ENCODE measurements at places on chromosomes 4 and X.

GRCh38 chr4:138598226-138598625 lies 356.1 kb upstream of the SLC7A11 start:
- DNase-seq = no peak

DNA sequence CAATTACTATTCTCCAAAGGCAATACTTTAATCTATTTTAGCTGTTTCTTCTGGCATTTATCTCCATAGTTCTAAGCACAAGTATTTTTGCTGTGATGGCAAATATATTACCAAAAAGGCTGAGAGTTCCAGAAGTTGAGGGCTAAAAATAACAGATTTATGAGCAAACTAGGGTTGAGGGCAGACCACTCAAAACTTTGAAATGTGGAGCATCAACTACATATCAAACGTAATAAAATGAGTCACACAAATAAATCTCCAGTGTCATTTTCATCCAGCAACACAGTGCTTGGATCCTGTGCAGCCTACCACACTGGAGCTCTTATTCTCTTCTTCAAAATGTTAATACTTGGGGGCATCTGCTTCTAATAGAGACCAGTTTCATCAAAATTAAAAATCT lies 163.9 kb downstream of the HS3ST1 start:
- no peak for DNase-seq

DNA sequence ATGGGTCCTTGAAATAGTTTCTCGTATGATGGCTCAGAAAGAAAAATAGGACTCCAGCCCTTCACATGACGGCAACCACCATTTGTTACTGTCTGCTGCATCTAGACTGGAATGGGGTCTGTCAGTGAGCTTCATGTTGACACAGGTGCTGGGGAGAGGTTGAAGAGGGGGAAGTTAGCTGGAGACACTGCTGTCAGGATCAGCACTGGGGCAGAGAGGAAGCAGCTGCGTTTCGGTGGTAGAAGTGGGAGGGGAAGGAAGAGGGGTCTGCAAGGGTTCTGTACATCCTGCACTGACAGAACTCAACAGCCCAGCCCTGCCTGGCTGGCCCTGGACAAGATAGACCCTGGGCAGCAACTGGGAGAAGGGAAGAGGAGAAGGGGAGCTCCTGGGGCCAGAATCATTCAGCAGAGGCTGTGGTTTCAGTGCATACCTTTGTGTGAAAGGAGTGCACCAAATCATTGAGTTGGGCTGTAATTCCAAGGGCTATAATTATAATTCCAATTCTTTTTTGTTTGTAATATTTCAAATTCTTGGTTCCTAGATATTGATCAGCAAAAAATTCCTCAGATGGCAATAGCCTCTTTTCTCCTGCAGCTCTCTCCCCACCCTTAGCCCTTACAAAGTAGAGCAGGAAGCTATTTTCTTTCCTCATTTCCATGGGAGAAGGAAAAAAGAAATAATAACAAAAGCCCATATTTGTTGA lies 119.4 kb upstream of the C1GALT1C1 start:
- no peak for DNase-seq

GRCh38 chr4:137608085-137608484 lies 75.8 kb upstream of the PCDH18 start:
- DNase-seq = no peak

DNA sequence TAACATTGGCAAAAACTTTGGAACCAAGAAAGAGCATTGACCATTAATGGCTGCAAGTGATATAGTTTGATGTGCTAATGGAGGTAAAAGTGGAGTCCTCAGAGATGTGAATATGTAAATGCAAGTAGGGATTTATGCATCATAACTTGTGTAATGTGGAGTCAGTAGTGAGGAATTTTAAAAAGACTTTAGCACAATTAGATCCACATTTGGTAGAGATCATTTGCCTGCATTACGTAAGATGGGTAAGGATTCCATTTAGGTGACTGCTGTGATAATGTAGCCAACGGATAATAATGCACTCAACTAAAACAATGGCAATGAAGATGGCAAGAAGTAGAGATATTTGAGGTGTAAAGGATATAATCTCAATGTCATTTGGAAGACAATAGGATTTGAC lies 1128.4 kb downstream of the ADGRL3 start:
- no peak for DNase-seq

- DNase-seq = peak; percentile 24
These were observed 64.3 kb upstream of the CCDC160 start for GRCh38 chrX:134172588-134173259.

- DNase-seq = no peak
These were observed 200.9 kb upstream of the PPP1R2C start for GRCh38 chrX:42978655-42979379.

DNA sequence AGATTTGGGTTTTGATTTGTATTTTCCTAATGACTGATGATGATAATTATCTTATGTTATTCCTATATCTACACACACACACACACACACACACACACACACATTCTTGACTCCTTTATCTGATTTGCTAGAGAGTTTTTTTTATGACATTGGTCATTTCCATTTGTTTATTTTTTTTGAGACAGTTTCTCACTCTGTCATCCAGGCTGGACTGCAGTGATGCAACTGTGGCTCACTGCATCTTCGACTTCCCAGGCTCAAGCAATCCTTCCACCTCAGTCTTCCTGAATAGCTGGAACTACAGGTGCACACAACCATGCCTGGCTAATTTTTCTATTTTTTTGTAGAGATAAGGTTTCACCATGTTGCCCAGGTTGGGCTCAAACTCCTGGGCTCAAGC lies 6.7 kb downstream of the ZNF81 start:
- no peak for DNase-seq

DNA sequence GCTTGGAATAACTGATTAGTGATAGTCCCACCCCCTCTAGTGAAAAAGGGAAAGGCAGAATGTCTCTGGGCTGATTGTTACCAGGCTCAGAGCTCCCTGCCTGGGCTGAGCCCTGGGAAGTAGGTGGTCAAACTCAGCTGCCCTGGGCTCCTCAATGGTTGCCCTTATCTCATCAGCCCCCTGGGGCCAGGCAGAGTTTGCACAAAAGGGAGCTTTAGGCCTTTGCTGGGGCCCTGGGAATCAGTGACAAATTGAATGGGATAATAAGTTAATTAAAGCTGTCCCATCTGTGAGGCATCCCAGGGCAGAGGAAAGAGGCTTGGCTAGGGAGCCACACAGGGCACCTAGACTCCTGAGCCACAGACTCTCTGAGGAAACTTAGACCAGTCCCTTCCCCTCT lies 89.0 kb downstream of the EFNB1 start:
- DNase-seq = no peak

GRCh38 chrX:6981718-6982406 lies 165.7 kb upstream of the STS start:
- no peak for DNase-seq

- DNase-seq = no peak
These were observed 194.1 kb downstream of the PTTG2 start for GRCh38 chr4:38154252-38154651.

- DNase-seq = no peak
These were observed 38.8 kb upstream of the STIM2 start for GRCh38 chr4:26821677-26822503.

Measured in activated CD4-positive, alpha-beta T cell treated with anti-CD3 and anti-CD28 coated beads for 1 hour (primary cell).